ENCODE measurements at places on chromosomes 5 and 9.

DNA sequence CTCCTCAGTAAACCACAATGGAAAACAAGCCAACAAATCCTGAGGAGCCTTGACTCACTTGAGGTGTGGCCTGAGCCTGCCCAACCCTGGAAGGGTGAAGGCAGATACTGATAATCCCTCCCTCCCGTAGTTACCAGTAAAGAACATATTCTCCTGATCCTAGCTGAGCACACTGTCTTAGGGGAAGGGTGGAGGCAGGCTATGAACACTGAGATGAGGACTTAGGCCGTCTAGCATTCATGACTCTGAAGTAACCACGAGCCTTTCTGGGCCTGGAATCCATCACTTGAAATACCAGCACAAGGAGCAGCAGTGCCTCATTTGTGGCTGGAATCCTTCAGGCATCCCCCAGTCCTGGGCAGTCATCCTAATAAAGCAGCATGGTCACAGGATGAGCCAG, 124.5 kb upstream of the PRLR start:
- DNase-seq = no peak

DNA sequence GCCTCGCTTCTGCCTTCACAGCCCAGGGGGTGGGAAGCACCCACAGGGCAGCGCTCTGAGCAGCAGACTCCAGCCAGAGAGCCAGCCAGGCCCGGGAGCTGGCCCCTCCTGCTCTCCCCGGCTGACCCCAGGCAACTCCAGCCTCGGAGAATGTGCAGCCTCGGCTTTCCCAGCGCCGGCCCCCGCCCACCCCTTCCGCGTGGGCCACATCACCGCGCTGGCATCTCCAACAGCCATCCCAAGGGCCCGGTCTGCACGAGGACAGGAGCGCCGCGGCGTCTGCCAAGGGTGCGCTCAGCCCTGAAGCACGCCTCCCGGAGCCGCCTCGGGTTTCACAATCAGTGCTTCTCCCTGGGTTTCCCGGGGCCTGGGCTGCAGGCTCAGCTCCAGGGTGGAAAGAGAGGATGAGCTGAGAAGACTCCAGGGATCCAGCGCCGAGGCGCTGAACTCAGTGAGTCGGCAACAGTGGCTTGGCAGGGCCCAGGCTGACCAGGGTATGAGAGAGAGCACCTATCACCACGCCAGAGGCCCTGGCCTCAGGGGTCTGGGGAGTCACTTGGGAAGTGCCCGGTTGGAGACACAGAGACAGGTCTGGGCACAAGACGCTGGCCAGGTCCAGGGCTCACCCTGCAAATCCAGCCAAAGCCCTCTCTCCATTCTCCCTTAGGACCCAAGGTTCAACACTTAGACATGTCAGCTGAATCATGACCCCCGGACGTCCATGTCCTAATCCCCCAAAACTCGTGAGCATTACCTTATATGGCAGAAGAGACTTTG, 79.6 kb downstream of the ADAMTS2 start:
- DNase-seq = no peak

DNA sequence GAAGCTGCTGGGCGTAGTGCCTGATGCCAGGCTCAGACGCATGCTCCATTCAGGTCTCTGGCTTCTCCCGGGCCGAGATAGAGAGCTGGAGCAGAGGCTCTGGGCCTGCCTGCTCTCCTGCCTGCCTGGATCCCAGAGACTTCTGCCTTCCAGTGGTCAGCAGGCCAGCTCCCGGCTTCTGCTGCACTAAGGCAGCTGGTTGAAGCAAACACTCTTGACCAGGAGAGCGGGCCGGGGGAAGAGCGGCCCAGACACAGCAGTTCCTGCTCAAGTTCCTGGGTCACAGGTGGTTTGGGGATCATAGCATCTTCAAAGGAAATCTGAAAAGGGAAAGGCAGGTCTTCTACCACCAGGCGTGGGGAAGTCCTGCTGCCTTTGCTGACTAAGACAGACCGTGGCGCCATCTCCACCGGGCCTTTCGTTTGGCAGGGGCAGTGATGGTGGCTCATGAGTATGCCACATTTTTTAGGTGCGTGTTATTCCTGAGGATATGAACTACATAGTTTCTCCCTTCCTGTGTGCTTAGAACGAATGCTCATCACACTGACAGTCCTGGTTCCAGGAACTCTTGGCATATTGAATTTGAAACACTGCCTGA, 31.1 kb downstream of the AK8 start:
- DNase-seq = no peak

GRCh38 chr5:76351577-76351976, 51.5 kb upstream of the IQGAP2 start:
- DNase-seq = no peak

DNA sequence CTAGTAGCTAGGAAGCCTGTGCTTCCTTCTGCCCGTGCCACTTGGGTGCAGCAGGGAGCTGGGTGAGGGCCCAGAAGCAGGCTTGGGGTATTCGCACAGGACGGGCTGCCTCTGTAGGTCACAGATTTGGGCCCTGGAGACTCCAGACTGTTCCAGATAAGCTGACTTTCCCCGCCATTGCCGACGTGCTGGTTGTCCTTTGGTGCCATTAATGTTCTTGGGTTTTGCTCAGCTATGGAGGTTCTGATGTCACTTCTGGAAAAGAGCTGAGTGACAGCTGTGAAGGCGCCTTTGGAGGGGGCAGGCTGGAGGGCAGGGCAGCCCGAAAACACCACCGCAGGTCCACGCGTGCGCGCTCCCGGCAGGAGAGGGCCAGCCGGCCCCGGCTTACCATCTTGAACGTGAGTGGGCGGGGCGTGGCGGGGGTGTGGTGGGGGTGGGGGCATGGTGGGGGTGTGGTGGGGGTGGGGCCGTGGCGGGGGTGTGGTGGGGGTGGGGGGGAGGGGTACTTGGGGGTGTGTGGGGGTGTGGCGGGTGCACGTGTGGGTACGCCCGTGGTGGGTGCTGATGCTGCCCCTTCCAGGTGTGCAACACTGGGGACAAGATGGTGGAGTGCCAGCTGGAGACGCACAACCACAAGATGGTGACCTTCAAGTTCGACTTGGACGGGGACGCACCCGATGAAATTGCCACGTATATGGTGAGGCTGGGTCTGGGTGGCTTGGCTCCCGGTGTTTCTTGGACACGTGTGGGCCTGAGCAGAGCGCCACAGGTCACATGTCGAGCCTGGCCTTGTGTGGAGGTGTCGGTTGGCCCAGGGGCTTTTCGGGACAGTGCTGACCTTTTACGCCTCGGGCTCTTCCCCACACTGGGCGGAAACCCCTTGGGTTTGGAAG, 79.6 kb downstream of the WNK2 start:
- no peak for DNase-seq

DNA sequence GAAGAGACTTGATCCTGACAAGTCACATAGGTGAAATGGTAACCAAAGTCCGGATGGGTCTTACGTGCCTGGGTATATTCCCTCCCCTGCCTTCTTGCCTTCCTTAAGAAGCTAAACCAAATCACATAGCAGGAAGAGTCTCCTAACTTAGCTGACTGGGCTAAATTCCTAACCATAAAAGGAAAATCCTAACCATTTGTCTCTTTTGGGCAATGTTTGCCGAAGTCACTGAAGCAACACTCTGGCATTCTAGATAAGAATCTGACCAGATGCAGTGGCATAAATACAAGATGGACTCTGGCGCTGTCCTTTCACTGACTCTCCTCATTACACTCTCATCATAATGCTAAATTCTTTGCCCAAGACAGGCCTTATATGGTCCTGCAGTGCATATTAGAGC, 625.5 kb upstream of the RORB start:
- DNase-seq = no peak

DNA sequence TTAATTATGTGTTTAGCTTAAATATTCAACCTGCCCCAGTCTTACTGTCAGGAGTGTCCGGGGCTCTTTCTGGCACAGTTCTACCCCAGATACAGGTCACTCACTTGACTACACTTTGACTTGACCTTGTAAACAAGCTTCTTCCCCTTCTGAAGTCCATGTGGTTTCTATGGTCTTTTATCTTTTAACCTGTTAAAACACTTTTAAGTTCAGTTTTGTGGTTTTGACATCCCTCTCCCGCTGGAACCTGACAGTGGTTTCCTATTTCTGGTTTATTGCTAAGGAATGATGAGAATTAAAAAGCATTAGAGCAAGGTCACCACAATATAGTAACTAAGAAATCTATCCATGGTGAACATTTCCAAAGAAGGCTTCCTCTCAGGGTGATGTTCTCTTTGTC, 300.1 kb downstream of the TMEM167A start:
- no peak for DNase-seq
